Amniotic stem cell (primary cell): ENCODE measurements at places on chromosomes 7 and 10.

DNA sequence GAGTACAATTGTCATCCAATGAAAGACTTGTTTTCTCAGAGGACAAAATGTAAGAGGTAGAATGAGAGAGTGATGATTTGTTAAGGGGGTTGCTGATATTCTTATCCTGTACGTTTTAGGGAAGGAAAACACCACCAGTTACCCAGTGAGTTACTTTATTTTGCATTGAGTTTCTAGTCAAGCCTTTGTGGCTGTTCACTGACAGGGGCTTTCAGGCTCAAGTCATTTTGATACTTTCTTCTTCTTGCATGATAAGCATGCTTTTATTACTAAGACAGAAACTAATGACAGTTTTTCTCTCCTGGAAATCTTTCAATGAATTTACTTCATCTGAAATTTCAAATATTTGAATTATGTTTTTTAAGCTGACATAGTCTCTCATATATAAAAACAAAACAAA lies 710.2 kb upstream of the POM121L12 start:
- DNase-seq = no peak

DNA sequence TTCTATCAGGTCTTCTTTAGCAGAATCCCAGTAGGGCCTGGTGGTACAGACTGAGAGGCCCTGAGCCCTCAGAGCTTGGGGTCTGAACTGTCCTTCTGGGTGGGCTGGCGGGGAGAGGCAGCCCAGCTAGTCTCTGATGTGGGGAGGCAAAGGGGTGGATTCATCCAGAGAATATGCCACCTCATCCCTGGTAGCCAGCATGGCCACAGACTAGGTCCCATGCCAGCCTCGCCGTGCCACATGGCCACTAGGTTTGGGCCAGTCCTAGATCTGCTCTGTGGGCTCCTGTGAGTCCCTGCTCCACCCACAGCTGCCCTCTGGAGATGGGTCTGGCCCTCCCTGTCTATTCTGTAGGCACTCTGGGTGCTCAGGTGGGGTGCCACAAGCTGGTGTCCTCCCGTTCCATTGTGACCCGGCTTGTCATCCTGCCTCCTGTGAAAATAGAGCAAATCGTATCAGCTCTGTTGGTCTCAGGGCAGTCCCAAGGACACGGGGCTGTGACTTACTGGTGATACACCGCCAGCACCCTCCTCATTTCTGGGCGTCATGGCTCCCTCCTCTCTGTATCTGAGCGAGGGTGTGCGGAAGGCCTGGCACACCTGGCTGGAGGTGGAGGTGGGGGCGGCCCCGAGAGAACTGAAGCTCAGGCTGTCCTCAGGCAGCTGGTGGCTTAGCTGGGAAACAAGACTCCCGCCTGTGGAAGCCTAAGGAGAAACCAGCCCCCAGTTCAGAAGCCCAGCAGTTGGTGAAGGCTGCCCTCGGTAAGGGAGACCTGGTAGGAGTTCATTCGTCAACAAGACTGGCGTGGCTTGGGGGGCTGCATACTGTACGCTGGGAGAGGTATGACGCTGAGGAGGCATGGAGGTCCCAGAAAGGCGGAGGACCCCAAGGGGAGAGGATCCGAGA lies 33.3 kb downstream of the UNC5B start:
- DNase-seq = no peak

- DNase-seq = no peak
Observed at GRCh38 chr10:1641402-1641801, 95.9 kb downstream of the ADARB2 start.

- DNase-seq = no peak
Observed at GRCh38 chr7:42082144-42082543, 154.9 kb downstream of the GLI3 start.

DNA sequence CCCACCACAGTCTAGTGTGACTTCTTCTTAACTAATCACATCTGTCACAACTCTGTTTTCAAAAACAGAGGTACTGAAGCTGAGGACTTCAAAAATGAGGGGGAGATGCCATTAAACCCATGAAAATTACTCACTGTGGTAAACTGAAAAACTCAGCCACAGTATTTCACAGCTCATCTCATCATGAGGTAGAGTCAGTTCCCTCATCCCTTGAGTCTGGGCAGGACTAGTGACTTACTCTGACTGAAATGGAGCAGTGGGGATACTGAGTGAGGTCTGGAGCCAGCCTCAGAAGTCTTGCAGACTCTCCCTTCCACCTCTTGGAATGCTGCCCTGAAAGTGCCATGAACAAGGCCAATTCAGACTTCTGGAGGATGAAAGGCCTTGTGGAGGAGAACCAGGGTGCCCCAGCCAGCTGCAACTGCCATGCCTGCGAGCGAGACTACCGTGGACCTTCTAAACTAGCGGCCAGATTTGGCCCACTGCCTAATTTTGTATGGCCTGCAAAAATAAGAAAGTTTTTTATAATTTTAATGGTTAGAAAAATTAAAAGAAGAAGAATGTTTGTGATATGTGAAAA lies 24.7 kb upstream of the ANKRD1 start:
- DNase-seq = no peak

- DNase-seq = no peak
Observed at GRCh38 chr10:61049386-61049785, 105.4 kb upstream of the RHOBTB1 start.
